Activated T-cell treated with anti-CD3 and anti-CD28 coated beads, Interleukin-2, amount 50 U/mL, for 48 hours (primary cell): ENCODE measurements at places on chromosomes 6 and 20.

- no peak for DNase-seq
Observed at GRCh38 chr6:12158686-12159415, 131.3 kb upstream of the EDN1 start.

DNA sequence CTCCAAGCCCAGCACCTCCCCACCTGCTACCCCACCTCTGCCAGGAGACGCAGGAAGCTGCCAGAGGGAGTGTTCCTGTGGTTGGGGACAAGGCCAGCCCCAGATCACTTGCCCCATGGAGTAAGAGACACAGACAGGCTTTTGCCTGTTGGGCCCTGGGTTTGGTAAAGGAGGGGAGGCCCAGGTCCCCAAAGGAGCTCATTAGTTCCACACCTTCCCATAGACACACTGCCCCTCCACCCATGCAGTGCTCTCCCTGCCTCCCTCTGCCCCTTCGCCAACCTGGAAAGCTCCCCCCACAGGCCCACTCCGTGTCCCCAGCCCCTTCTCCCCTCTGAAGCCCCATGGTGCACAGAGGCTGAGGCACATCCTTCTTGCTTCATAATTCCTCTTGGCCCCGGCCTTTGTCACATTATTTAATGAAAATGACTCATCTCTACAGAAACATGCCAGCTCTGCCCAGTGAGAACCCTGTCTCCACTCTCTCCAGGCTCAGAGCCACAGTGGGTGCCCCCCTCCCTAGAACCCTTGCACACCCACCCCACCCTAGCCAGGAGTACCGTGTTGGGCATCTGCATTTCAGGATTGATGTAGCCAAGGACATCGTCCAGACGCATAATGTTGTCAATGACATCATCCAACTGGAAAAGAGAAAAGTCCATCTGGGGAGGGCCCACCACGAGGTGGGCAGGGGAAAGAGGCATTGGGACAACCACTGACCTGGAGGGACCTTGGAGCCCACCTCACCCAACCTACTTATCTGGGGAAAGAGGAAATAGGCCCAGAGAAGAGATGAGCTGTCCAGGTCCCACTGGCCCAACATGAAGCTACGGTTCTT is 46.0 kb downstream of the TFEB start:
- no peak for DNase-seq

GRCh38 chr6:14626556-14626955 is 509.0 kb downstream of the CD83 start:
- no peak for DNase-seq

GRCh38 chr20:40491009-40491590 is 197.9 kb downstream of the MAFB start:
- DNase-seq, result no peak

- DNase-seq, result no peak
Observed at GRCh38 chr20:2300420-2300819, 4.6 kb downstream of the TGM3 start.

DNA sequence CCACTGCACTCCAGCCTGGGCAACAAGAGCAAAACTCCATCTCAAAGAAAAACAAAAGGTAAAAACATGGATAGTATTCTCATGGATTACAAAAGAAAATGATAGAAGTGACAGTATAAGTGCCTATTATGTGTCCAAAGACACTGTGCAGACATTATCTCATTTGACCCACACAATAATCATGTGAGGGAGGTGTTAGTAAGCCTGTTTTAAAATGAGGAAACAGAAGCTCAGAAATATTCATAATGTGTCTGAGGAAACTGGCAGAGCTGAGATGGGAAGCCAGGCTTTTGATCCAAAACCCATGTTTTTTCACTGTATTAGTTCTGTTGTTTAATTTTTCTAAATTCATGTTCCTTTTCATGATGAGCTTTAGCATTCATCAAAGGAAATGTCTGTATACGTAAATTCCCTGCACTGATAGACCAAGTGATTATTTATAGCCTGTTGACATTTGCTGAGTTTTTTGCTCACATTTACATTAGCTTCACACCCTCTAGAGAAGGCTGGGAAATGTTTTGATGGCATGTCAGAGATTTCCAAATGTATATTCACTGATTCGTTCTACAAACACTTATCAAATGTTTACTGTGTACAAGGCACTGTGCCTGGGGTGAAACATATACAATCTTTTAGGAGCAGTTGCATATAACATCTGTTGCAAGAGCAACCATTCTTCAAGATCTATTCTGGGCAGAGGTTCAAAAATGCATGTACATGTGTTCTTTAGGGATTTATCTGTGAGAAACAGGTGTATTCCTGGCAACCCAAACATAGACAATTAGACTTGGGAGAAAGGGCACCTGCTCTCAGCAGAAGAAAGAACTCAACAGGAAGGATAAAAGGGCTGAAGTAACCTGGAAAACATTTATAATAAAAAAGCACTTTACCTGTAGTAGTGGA is 331.5 kb downstream of the SAMD5 start:
- no peak for DNase-seq

DNA sequence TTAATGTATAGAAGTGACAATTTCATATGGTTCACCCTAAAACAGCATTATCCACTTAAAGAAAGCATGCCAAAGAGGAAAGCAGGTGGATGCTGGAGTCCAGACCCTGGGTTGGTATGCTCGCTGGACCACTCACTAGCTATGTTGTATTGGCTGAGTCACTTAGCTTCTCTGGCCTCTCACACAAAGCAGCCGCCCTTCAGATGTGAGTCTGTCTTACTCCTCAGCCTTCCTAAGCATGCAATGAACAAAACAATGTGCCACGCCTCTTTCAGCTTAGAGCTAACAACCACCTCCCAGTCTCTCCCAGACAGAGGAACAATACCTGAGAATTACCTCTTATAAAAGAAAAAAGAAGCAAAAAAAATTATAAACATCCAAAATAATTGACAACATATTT is 29.4 kb downstream of the SIM1 start:
- DNase-seq, result no peak

DNA sequence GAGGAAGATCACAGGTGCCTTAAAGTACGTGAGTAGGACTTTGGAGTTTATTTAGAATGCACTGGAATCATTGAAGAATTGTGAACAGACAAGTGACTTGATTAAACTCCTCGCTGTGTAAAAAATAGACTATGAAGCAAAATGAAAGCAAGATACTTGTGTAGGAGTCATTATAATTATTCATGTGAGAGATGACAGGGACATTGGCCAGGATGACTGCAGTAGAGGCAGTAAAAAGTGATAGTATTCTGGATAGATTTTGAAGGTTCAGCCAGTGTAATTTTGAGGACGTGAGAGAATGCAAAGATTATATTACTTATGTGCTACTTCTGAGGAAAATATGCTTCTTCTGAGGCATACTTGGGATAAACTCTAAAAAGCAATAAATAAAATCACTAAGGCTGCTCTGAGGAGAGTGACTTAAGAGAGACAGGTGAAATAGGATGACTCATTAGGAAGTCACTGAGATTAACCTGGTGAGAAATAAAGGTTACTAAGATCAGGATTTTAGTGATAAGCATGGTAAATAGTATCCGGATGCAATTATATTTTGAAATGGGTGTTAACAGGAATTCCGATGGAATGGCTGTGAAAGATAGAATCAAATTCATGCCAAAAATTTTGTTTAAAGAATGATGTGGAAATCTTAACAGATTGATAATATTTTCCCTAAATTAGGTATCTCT is 202.0 kb downstream of the CENPW start:
- no peak for DNase-seq

DNA sequence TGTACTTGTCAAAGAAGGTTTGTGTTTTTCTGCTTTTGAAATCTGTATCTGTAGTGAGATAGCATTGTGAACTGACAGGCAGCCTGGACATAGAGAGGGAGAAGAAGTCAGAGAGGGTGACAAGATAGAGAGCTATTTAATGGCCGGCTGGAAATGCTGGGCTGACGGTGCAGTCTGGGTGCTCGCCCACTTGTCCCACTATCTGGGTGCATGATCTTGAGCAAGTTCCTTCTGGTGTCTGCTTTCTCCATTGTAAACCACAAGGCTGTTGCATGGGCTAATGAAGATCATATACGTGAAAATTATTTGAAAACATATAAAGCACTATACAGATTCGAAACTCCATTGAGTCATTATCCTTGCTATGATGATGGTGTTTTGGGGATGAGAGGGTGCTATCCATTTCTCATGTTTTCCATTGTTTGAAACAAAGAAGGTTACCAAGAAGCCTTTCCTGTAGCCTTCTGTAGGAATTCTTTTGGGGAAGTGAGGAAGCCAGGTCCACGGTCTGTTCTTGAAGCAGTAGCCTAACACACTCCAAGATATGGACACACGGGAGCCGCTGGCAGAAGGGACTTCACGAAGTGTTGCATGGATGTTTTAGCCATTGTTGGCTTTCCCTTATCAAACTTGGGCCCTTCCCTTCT is 18.4 kb downstream of the CD83 start:
- no peak for DNase-seq

- DNase-seq, result no peak
Observed at GRCh38 chr6:37492236-37492972, 7.3 kb downstream of the CCDC167 start.

DNA sequence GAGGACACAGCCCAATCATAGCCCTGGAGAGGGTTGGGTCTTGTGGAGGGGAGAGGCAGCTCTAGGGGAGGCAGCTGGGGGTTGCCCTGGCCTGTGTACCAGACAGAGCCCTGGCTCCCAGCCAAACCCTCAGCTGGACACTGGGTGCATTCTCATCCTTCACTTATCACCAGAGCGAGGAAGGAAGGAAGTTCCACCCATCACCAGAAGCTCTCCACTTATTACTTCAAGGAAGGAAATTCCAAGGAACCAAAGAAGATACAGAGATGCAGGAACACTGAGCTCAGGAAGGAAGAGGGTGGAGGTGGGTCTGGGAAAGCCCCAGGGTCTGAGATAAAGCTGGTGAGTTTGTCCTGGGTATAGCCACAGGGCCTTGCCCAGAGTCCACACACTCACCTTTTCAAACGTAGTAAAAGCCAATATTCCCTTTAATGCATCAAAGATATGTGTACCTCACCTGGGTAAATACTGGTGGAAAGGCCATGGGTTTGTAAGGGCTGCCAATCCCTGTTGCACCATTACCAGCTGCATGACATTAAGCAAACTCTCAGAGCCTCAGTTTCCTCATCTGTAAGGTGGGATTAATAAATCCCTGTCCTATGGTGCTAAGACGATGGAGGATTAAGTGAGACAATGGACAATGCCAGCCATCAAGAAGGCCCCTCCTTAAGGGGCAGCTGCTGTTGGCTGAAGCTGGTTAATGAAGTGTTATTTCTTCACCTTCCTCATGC is 109.7 kb upstream of the NAA20 start:
- no peak for DNase-seq

DNA sequence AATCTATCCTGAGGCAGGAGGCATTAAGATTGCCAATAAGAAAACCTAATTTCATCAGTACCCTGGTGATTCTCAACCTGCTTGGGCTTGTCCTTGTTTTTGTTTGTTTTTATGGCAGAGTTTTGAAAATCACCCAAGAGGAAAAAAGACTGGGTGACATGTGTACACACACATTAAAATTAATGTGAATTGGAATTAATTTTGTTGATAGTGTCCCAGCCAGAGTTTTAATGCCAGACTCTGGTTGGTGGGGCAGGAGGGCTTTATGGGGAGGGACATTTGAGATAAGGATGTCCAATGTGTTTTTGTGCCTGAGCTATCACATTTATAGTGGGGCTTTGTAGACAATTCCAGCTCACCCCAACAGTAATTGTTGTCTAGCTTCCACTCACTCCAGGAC is 184.6 kb downstream of the ID4 start:
- no peak for DNase-seq

DNA sequence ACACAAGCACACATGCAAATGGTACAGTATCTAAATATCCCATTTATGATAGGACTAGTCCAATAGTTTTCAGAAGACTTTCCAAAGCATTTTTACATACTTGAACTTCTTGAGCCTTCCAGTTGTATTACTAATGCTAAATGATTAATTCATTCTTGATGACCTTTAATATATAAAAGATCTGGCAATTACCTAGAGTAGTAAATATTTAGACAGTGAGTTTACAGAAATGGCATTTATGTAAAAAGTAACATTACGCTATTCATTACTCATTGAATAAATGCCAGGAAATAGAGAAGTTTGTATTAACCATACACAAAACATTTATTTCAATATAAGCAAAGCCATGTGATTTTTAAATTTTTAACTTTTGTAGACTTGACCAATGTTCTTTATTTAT is 158.8 kb downstream of the DST start:
- DNase-seq, result no peak
